ENCODE measurements at places on chromosomes 12 and 14. TPM values are rescaled to one million over a fixed set of nuclear protein-coding genes. Genes with fewer than 3 reads are reported as not detected.
A peak's percentile ranks its signal among the peaks of the same experiment; 100 is the strongest.

Gene AP5M1
- 15.2 TPM for total RNA-seq

- peak; percentile 91 for DNase-seq
- peak overlapping the region; percentile 63 for H3K27ac ChIP-seq
- peaks cover 11% of the 10 kb centered on the region for H3K4me1 ChIP-seq
- no peaks in the 10 kb centered on the region for H3K36me3 ChIP-seq
- no peak overlapping the region for H3K4me3 ChIP-seq
Measured at GRCh38 chr14:75831455-75831854, 150.3 kb downstream of the TGFB3 start.

Gene BCL11B
- total RNA-seq, result under 0.01 TPM

- no peaks in the 10 kb centered on the region for H3K27me3 ChIP-seq
- DNase-seq, result no peak
- H3K27ac ChIP-seq, result no peak overlapping the region
- no peaks in the 10 kb centered on the region for H3K4me1 ChIP-seq
Measured at GRCh38 chr12:20415641-20416040, 47.3 kb downstream of the PDE3A start.

GRCh38 chr14:99280852-99281251 lies 8.9 kb upstream of the BCL11B start:
- no peaks in the 10 kb centered on the region for H3K36me3 ChIP-seq
- no peak for DNase-seq
- H3K27me3 ChIP-seq, result peaks cover 7% of the 10 kb centered on the region
- no peak overlapping the region for H3K4me3 ChIP-seq

Gene MEG3
- 95.0 TPM for total RNA-seq

Gene CCDC60
- not detected for total RNA-seq

DNA sequence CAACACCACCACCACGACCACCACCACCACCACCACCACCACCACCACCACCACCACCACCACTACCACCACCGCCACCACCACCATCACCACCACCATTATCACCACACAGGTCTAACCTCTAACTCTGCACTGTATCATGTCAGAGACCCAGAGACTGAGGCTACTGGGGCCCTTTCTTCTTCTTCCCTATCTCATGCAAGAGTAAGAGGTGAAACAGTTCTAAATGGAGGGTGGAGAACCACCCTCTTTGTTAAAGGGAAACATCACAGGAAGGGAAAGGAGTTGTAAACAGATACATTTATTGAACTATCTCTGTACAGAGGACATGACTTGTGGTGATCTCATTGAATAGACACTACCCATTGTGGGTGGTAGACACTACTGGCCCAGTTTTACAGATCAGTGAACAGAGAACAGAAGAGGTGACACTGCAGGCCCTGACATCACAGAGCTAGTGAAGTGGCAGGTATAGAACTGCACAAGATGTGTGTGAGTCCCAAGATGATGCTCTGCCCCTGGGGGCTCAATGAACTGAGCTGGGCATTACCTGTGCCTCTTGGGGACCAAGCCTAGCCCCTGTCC lies 91.6 kb downstream of the FOXN3 start:
- no peaks in the 10 kb centered on the region for H3K36me3 ChIP-seq
- peaks cover 7% of the 10 kb centered on the region for H3K4me1 ChIP-seq
- H3K4me3 ChIP-seq, result no peak overlapping the region
- no peak overlapping the region for H3K27ac ChIP-seq

Gene TTC9
- 1.3 TPM for total RNA-seq

Gene CCDC196
- total RNA-seq, result not detected

- peak within 1 kb of the TSS; percentile 61 for H3K4me3 ChIP-seq
- no peak for DNase-seq
- H3K36me3 ChIP-seq, result peaks cover 8% of the 10 kb centered on the region
Measured at GRCh38 chr14:105474483-105475268, at the start of gene CRIP2. TSS of gene CRIP2 (plus strand) at chr14:105474821. CDS start at chr14:105474863, 42 bp downstream.

- no peak overlapping the region for H3K4me3 ChIP-seq
- peak; percentile 50 for DNase-seq
- H3K36me3 ChIP-seq, result no peaks in the 10 kb centered on the region
- no peaks in the 10 kb centered on the region for H3K27me3 ChIP-seq
- no peak overlapping the region for H3K27ac ChIP-seq
Measured at GRCh38 chr14:51609251-51609954, 42.3 kb upstream of the FRMD6 start.

Gene EML1
- 36.2 TPM for total RNA-seq

- H3K27me3 ChIP-seq, result no peaks in the 10 kb centered on the region
- no peak overlapping the region for H3K4me3 ChIP-seq
Measured at GRCh38 chr12:6948873-6949594, 2.1 kb upstream of the PTPN6 start.

Gene SMIM41
- total RNA-seq, result 2.0 TPM

GRCh38 chr12:102977945-102978706 lies 20.7 kb downstream of the ASCL1 start:
- no peak for DNase-seq
- H3K27ac ChIP-seq, result no peak overlapping the region
- no peaks in the 10 kb centered on the region for H3K4me1 ChIP-seq

DNA sequence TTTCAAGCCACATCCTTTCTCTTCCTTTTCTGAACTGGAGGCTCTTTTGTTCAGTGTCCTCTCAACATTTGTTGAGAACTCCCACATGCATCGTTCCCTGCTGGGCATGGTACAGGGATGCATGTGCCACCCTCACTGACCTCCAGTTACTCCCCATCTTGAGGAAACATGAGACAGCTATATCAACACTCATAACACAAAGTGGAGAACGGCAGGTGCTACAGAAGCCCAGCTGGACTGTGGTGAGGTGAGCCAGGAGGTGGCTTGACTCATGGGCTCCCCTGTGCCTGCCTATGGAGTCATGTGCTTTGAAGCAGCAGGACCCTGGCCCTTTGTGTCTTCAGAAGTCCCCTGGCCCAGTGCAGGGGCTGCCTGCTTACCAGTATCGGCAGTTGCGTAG lies 9.7 kb downstream of the MYH6 start:
- H3K27me3 ChIP-seq, result no peaks in the 10 kb centered on the region
- H3K4me1 ChIP-seq, result no peaks in the 10 kb centered on the region
- H3K27ac ChIP-seq, result no peak overlapping the region
- no peak for DNase-seq
- H3K36me3 ChIP-seq, result no peaks in the 10 kb centered on the region

- no peak for DNase-seq
- H3K27ac ChIP-seq, result no peak overlapping the region
- no peaks in the 10 kb centered on the region for H3K36me3 ChIP-seq
- no peak overlapping the region for H3K4me3 ChIP-seq
- H3K27me3 ChIP-seq, result no peaks in the 10 kb centered on the region
Measured at GRCh38 chr12:41967668-41968500, 176.8 kb downstream of the GXYLT1 start.

GRCh38 chr14:71206766-71207371 lies 299.6 kb downstream of the PCNX1 start:
- H3K36me3 ChIP-seq, result no peaks in the 10 kb centered on the region
- no peaks in the 10 kb centered on the region for H3K27me3 ChIP-seq
- H3K4me1 ChIP-seq, result no peaks in the 10 kb centered on the region
- H3K27ac ChIP-seq, result no peak overlapping the region
- H3K4me3 ChIP-seq, result no peak overlapping the region

DNA sequence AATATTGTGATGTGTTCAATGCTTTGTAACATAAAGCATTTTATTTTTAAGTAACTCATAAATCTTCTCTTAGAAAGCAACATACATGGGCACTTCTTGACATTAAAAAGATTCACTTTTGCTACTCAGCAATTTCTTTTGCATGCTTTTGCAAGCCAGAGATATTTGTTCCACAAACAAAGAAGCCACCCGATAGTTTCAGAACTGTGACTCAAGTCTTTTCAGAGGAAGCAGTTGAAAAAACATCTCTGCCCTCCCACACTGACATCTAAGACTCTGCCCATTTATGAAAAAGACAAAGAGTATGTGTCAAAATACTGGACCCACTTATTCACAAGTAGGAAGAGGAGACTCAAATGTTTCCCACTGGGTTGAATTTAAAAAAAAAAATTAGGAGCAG lies 7.5 kb downstream of the APPL2 start:
- no peak overlapping the region for H3K27ac ChIP-seq
- no peaks in the 10 kb centered on the region for H3K27me3 ChIP-seq
- H3K4me1 ChIP-seq, result peaks cover 26% of the 10 kb centered on the region
- peaks cover 7% of the 10 kb centered on the region for H3K36me3 ChIP-seq
- H3K4me3 ChIP-seq, result no peak overlapping the region
- DNase-seq, result peak; percentile 72

DNA sequence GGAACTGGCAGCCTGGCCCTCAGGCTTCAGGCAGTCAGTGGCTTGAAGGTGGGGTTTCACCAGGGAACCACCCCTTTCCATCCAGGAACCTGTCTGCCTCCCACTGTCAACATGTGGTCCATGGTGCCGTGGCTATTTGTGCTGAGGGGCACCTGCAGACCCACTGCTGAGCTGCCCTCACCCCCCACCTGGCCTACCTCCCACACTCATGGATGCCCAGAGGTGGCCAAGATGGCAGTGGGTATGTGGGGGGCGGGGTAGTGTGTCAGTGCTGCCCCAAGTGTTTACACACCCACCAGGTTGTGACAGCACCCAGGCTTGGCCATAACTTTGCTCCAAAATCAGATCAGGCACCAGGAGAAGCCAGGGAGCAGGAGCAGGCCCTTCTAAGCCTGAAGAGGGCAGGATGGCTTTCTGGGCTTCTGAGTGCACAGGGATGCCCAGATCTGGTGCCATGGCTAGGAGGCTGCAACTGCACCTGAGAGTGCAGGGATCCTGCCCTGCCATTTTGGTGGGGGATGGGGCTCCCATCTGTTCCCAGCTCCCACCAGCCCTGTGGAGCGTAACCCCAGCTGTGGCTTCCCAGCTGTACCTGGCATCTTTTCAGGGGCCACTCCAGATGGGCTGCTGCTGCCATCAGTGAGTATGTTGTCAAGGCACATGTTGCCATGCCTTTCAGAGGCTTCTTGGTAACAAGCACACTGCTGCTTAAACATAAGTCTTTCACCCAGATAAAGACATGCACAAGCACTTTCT lies 263.9 kb downstream of the LRIG3 start:
- no peaks in the 10 kb centered on the region for H3K4me1 ChIP-seq
- H3K27me3 ChIP-seq, result no peaks in the 10 kb centered on the region
- no peaks in the 10 kb centered on the region for H3K36me3 ChIP-seq
- DNase-seq, result no peak
- no peak overlapping the region for H3K4me3 ChIP-seq
- no peak overlapping the region for H3K27ac ChIP-seq

Gene TDRD9
- total RNA-seq, result 0.50 TPM

DNA sequence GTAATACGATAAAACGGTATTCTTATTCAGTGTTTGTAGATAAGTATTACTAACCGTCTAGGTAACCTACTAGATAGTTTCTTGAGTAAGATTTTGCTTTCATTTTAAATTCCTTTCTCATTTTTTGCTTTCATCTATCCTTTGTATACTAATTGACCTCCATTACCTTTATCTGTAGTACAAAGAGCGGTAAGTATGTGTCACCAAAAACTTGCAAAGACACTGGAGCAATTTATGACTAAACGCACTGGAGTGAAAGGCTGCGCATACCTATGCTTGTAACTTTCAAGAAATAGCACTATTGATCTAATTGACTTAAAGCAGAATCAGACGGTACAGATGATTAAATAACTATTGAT lies 1.7 kb downstream of the ARHGAP5 start:
- H3K27me3 ChIP-seq, result no peaks in the 10 kb centered on the region
- H3K27ac ChIP-seq, result no peak overlapping the region
- H3K4me1 ChIP-seq, result peaks cover 5% of the 10 kb centered on the region
- H3K4me3 ChIP-seq, result peak overlapping the region; percentile 92
- peak; percentile 22 for DNase-seq

Gene TMPRSS12
- not detected for total RNA-seq

GRCh38 chr12:2633825-2634200 lies 161.0 kb upstream of the FKBP4 start:
- no peaks in the 10 kb centered on the region for H3K4me1 ChIP-seq
- no peak overlapping the region for H3K4me3 ChIP-seq
- no peaks in the 10 kb centered on the region for H3K36me3 ChIP-seq

DNA sequence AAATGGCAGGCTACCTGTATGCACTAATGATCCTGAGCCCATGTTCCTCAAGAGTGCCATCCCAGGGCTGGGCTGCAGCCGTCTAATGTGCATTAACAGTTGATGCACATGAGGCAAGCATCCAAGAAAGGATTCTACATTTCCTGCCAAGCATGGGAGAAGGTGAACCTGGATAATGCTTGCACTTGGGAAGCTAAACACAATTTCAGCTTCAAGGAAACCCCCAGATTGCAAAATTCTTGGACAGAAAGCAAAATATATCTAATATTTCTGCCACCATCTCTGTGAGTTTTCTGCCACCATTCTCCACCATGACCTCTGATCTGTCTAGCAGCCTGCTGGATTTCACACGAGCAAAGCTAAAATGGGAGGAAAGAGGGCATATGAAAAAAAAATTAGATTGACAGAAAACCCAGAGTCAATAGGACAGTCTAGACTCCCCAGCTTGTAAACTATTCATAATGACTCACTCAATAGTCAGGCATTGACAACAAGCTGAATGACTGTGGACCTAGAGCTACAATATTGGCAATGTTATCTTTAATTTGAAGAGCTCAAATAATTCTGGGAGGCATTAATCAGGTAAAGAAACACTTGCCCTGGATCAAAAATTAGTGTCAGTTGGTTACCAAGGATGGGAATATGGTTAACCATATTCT lies 91.9 kb upstream of the BCL2L14 start:
- no peaks in the 10 kb centered on the region for H3K36me3 ChIP-seq
- no peaks in the 10 kb centered on the region for H3K4me1 ChIP-seq
- no peaks in the 10 kb centered on the region for H3K27me3 ChIP-seq
- H3K27ac ChIP-seq, result no peak overlapping the region
- peak; percentile 49 for DNase-seq
- H3K4me3 ChIP-seq, result no peak overlapping the region

Gene TROAP
- total RNA-seq, result 0.51 TPM

GRCh38 chr14:85387181-85387580 lies 142.8 kb upstream of the FLRT2 start:
- no peaks in the 10 kb centered on the region for H3K27me3 ChIP-seq
- no peaks in the 10 kb centered on the region for H3K36me3 ChIP-seq
- no peak overlapping the region for H3K4me3 ChIP-seq
- DNase-seq, result no peak

Gene ATXN3
- total RNA-seq, result 63.3 TPM

GRCh38 chr12:82883394-82884355 lies 197.0 kb downstream of the TMTC2 start:
- H3K4me3 ChIP-seq, result no peak overlapping the region
- no peak overlapping the region for H3K27ac ChIP-seq
- no peak for DNase-seq
- H3K36me3 ChIP-seq, result no peaks in the 10 kb centered on the region
- no peaks in the 10 kb centered on the region for H3K4me1 ChIP-seq
- no peaks in the 10 kb centered on the region for H3K27me3 ChIP-seq

Gene RDH12
- not detected for total RNA-seq

DNA sequence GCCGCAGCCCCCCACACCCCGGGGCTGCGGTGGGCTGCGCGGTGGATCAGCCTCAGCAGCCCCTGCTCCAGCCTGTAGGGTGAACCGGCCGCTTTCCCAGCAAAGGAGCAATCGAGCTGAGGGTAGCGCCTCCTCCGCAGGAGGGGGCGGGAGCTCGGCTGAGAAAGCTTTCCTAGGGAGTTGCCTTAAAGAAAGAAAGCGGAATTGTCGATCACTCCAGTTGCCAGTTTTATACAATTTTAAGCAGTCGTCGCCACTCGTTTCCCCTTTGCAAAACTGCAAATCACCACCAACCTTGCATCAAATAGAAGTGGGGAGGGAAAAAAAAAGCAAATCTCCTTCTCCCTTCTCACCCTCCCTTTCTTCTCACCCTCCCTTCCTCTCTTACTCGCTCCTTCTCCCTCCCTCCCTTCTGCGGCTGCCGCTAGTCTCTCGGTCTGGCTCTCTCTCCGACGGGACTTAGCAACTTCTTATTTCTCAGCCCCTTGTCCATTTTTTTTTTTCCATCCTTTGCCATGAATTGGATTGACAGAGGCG lies at the start of gene PDE3A:
PDE3A (plus strand) TSS at position 424 of the 537 bp plus-strand sequence. CDS start 748 bp downstream, outside the sequence.
- H3K27ac ChIP-seq, result peak within 1 kb of the TSS; percentile 35
- H3K27me3 ChIP-seq, result no peaks in the 10 kb centered on the region
- peaks cover 5% of the 10 kb centered on the region for H3K4me1 ChIP-seq
- peak; percentile 86 for DNase-seq
